ENCODE measurements at places on chromosomes 12 and 14.
A peak's percentile ranks its signal among the peaks of the same experiment; 100 is the strongest.

DNA sequence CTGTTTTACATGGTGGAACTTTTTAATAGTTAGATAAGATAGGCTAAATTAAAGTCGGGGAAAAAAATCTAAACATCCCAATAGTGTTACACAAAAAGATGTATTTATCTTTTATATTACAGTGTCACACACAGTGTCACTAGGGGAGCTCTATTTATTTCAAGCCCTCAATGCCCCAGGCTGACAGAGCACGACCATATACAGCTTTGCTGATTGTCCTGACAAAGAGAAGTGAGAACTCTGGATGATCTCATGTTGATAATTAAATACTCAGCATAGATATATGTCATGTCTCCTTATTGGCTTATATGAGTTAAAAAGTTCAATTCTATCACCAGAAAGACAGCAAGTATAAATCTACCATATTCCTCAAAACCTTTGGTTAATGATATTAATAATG is 594.3 kb downstream of the LRFN5 start:
- no peak for DNase-seq

DNA sequence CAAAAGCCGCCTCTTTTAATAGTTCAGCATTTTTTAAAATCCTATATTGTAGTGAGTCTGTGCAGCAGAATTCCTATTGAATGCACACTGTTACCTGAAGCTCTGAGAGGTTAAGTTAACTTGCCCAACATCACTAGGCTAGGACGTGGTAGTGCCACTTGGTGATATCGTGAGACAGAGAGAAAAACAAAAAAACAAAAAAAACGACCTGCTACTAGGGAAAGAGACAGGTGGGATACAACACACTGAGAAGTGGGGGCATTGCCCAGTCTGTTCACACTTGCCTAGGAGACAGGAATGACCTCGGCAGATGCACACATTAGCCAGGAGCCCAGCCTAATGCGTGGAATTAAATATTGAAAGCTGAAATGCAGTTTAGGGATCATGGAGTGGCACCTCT is 129.7 kb upstream of the CCND2 start:
- peak; percentile 42 for DNase-seq

DNA sequence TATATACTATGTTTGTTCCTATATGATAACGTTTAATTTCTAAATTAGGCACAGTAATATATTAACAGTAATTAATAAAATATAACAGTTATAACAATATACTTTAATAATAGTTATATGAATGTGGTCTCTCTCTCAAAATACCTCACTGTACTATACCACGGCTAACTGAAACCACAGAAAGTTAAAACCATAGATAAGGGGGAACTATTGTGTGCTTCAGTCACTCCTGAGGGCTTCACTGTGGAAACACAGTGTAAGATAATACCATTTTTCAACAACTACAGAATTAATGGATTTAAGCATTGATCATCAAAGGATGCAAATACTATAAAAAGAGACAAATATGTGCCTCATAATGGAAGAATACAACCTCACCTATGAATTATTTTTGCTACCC is 266.4 kb upstream of the RGS6 start:
- no peak for DNase-seq

- DNase-seq, result no peak
Measured at GRCh38 chr14:65373016-65373670, 39.4 kb upstream of the FUT8 start.

DNA sequence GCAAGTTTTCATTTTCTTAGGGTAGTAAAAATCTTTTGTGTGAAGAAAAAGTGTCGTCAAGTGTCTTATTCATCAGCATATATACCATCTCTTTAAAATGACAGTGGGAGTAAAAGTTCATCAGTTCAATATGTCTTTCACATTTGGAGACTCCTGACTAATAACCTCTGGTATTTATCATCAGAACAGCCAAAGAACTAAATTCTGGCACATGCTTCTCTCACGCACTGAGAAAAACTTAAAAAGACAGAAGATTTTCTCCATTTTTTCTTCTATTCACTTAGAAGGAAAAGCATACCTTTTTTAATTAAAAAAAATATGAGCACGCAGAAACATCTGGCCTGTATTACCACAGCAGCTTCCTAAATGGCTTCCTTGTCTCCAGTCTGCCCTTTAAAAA is 265.7 kb downstream of the AKAP6 start:
- DNase-seq, result no peak

- no peak for DNase-seq
Measured at GRCh38 chr14:102675396-102675795, 82.9 kb downstream of the RCOR1 start.
